ENCODE measurements at places on chromosomes 3 and 15. TPM values are rescaled to one million over a fixed set of nuclear protein-coding genes. Genes with fewer than 3 reads are reported as not detected.

MUC13 gene
- total RNA-seq = not detected

- no peak for DNase-seq
These were observed 76.6 kb downstream of the GBE1 start for GRCh38 chr3:81684751-81685395.

DNA sequence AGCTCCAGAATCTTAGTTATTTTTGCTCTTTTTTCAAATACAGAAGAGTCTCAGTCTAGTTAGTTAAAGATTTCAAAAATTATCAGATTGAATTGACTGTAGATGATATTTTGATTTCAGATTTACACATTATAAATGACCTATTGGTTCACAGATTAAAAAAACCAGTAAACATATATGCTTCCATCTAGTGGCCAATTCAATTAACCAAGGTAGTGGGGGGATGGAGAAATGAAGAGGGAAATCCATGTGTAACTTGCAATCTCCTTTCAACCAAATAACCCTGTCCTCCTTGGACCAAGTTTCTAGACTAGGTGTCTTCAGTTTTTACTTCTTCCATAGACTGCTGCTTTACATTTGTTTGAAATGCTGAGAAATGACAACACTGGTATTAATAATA lies 789.8 kb downstream of the ROBO1 start:
- no peak for DNase-seq

DNA sequence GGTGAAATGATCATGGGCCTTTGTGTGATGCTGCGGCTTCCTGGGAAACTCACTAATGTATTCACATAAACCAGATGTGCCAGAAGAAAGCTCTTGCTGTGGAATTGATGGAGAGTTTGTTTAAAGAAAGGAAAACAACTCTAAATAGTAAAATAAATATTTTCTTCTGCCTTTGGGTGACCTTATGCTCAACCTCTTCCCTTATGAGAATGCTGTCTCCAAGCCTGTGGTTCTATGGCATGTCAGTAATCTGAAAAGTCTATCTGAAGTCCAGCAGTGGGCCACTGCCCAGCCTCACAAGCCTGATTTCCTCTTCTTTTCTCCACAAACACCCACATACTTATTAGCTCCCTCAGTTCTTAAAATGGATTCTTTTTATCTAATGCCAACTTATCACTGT lies 49.9 kb upstream of the PHLDB2 start:
- no peak for DNase-seq

DNA sequence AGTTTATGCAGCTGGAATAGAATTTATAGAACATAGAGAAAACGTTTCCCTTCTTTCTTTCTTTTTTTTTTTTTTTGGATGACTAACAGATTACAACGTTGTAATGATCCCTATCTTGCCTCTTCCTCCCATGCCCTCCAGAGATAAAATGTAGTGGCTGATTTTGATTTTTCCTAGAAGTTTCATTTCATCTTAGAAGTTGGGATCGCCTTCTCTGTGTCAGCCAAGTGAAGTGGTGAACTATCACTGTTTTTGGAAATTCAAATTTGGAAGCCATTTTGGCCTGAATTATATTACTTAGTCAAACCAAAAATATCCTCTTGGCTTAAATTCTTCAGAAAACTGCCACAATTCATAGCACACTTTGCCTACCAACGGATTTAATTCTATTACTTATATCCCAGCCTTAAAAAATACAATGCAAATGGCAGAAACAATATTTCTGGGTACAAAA lies 1025.5 kb upstream of the NR2F2 start:
- no peak for DNase-seq

DNA sequence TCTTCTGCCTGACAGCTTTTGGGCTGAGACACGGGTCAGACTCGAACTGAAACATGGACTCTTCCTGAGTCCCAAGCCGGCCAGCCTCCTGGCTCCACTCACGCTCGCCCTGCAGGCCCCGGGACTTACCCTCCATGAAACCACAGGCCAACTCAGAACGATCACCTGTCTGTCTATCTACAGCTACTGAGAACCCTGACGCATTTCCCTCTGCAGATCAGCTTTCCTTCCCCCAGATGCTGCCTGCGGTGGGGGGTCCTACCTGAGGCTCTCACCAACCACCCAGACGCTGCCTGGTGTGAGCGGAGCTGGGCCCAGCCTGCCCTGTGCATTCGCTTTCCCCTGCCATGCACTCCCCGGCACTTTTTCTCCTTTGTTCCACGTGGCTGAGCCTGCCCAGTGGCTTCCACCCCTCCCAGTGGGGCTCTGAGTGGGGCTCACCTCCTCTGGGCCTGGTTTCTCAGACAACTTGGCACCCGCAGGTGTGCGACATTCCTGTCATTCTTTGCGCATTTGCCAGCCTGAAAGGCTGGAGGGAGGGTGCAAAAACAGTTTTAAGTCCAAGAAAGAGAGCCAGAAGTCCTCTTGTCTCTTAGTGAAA lies 60.2 kb downstream of the PLXNA1 start:
- no peak for DNase-seq

All from frontal cortex (tissue), 4 donors.